Activated B cell treated with CpG ODN at 0.5 μM for 24 hours (primary cell): ENCODE measurements at places on chromosomes 6 and 20. TPM values are rescaled to one million over a fixed set of nuclear protein-coding genes. Genes with fewer than 3 reads are reported as not detected.

DNA sequence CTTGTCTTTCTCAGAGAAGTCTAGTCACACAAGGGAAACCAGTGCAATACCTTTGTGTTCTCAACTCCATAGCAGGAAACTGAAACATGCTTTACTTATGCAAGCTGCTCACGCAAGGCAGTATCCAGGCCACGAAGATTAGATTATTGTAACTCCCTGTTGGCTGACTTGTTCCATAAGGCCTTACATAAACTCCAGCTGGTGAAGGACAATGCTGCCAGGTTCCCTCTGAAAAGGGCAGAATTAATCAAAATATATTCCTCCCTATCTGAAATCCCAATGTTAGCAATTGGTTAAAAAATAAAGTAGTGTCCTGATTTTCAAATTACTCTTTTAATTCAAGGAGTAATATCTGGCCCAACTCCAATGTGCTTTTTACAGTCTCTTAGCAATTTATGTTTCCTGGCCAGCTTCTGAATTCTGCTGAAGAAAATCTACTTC lies 966.6 kb downstream of the HACE1 start:
- no peak overlapping the region for H3K4me3 ChIP-seq
- no peak overlapping the region for H3K27ac ChIP-seq
- no peaks in the 10 kb centered on the region for H3K36me3 ChIP-seq
- H3K4me1 ChIP-seq = no peaks in the 10 kb centered on the region
- DNase-seq = no peak

- DNase-seq = no peak
- peaks cover 47% of the 10 kb centered on the region for H3K36me3 ChIP-seq
- H3K27ac ChIP-seq = no peak overlapping the region
- H3K27me3 ChIP-seq = no peaks in the 10 kb centered on the region
- H3K4me1 ChIP-seq = peaks cover 42% of the 10 kb centered on the region
Measured at GRCh38 chr20:49163696-49164095, 24.4 kb downstream of the STAU1 start.

GRCh38 chr20:62627901-62628612 lies 14.2 kb upstream of the SLCO4A1 start:
- no peaks in the 10 kb centered on the region for H3K36me3 ChIP-seq
- DNase-seq = peak; percentile 48
- no peaks in the 10 kb centered on the region for H3K27me3 ChIP-seq
- H3K27ac ChIP-seq = no peak overlapping the region
- peak overlapping the region; percentile 70 for H3K4me3 ChIP-seq

GRCh38 chr6:142903812-142904211 lies 41.2 kb downstream of the HIVEP2 start:
- H3K27me3 ChIP-seq = no peaks in the 10 kb centered on the region
- peaks cover 12% of the 10 kb centered on the region for H3K36me3 ChIP-seq
- DNase-seq = no peak
- no peak overlapping the region for H3K4me3 ChIP-seq

HTR1E gene
- not detected in 2 replicates for total RNA-seq

OR2B6 gene
- total RNA-seq = not detected in 2 replicates

DNA sequence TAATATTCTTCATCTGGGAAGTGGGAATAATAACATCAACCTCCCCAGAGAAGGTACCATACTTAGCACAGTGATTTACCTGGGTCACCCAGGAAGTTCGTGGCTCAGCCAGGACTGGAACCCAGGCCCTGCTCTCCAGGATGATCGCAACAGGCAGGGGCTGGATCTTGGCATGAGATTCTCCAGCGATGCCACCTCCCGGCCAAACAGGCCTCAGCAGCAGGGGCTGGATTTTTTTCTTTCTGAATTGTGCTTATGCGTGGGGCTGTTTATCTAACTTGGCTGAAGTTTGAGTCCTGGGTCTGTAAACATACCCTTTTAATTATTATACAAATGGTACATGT lies 129.5 kb upstream of the PTPN1 start:
- peaks cover 25% of the 10 kb centered on the region for H3K27me3 ChIP-seq
- no peak overlapping the region for H3K4me3 ChIP-seq
- H3K4me1 ChIP-seq = peaks cover 11% of the 10 kb centered on the region
- H3K27ac ChIP-seq = no peak overlapping the region

MAN1A1 gene
- total RNA-seq = 17.7 and 18.1 TPM in 2 replicates

DNA sequence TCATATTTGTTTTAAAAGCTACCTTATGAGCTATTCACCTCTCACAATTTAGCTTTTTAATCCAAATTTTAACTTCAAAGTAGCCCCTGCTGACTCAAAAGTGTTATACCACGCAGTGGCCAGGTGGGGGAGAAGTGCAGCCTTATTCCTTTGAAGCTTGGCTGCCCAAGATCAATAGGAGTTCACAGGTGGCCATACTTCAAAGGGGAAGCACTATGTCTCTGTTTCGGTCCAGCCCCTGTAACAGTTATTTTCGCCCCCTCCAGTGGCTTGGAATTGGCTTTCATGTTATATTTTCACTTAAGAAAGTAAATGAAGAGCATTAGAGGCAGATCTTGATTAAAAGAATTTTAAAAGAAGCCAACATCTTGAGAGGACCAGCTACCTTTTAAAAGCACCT lies 608.4 kb downstream of the EPHA7 start:
- H3K27me3 ChIP-seq = no peaks in the 10 kb centered on the region
- H3K36me3 ChIP-seq = no peaks in the 10 kb centered on the region
- DNase-seq = no peak
- no peak overlapping the region for H3K4me3 ChIP-seq
- H3K27ac ChIP-seq = no peak overlapping the region

GRCh38 chr6:112113918-112114317 lies 26.5 kb downstream of the FAM229B start:
- no peak for DNase-seq
- H3K27ac ChIP-seq = no peak overlapping the region
- peaks cover 12% of the 10 kb centered on the region for H3K27me3 ChIP-seq
- no peak overlapping the region for H3K4me3 ChIP-seq
- no peaks in the 10 kb centered on the region for H3K4me1 ChIP-seq
- no peaks in the 10 kb centered on the region for H3K36me3 ChIP-seq

DNA sequence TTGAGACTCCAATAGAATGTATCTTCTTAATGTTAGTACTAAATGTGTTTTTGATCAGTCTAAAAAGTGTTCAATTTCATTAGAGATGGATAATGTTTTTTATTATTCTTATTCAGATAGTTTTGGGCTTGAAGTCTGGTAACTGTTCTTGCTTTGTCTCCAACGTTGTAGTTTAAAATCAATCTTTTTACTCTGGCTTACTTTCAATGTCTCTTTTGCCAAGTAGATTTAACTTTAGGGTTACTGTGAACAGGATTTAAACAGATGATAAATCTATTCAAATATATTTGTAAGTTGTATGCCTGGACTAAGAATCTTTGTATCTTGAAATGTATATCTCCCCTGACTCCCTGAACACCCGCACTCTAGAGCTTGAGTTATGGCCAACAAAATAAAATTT lies 51.1 kb downstream of the SGK1 start:
- H3K36me3 ChIP-seq = no peaks in the 10 kb centered on the region
- no peak for DNase-seq
- peaks cover 2% of the 10 kb centered on the region for H3K4me1 ChIP-seq
- no peaks in the 10 kb centered on the region for H3K27me3 ChIP-seq
- H3K27ac ChIP-seq = no peak overlapping the region

CLIC1 gene
- total RNA-seq = 374 and 397 TPM in 2 replicates

DEFB110 gene
- not detected in 2 replicates for total RNA-seq

GRCh38 chr6:151288712-151289398 lies 49.1 kb downstream of the AKAP12 start:
- DNase-seq = no peak
- no peaks in the 10 kb centered on the region for H3K36me3 ChIP-seq
- H3K27ac ChIP-seq = no peak overlapping the region
- H3K27me3 ChIP-seq = peaks cover 11% of the 10 kb centered on the region
- H3K4me1 ChIP-seq = peaks cover 14% of the 10 kb centered on the region
- H3K4me3 ChIP-seq = no peak overlapping the region
